ENCODE measurements at places on chromosomes 7 and 10.
A peak's percentile ranks its signal among the peaks of the same experiment; 100 is the strongest.

DNA sequence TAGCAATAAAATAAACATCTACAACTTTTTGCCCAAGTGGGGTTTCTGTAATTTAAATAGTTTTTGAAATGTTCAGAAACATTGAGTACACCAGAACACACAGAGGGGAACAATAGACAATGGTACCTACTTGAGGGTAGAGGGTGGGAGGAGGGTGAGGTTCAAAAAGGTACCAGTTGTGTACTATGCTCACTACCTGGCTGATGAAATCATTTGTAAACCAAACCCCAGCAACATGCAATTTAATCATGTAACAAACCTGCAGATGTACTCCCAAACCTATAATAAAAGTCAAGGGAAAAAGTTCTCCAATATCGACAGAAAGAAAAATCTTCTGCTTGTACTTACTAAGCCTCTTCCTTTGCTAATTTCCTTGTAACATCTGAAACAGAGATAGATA lies 4.2 kb upstream of the TES start:
- DNase-seq: no peak

- DNase-seq: no peak
These were observed 1019.0 kb downstream of the XPNPEP1 start for GRCh38 chr10:108904163-108904838.

DNA sequence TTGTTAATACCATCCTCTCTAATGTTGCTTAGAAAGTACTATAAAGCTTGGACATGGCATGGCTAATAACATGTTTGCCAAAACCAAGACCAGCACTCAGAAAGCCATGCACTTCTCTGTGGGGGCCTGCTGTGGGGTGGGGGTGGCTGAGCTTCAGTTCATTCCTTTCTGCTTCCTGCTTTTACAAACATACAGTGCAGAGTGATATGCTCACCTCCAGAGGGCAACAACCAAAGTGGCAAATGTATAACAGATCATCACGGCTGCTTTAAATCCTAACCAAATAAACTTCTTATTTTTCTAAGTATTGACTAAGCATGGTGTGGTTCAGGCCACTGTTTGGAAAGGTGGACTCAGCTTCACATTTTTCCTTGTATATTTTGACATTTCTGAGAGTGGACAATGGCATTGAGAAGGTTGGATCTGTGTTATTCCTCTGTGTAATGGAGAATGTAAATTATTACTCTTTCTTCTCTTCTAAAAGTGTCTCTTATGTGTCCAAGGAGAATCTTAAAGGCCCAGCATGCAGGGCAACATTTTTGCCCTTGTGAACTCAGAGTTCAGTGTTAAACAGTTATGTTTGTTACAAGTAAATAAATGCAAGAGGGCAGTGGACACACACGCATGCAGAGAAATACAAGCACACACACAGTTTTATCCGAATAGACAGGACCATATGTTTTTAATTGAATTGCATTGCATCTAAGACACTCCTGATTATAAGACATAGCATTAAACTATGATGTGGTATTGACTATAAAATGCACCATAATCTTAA lies 186.1 kb downstream of the HERPUD2 start:
- no peak for DNase-seq

- DNase-seq: peak; percentile 60
These were observed 7.6 kb downstream of the FAM53B start for GRCh38 chr10:124736491-124737136.

GRCh38 chr7:128738570-128739047 lies 550 bp upstream of the CALU start:
- no peak for DNase-seq

DNA sequence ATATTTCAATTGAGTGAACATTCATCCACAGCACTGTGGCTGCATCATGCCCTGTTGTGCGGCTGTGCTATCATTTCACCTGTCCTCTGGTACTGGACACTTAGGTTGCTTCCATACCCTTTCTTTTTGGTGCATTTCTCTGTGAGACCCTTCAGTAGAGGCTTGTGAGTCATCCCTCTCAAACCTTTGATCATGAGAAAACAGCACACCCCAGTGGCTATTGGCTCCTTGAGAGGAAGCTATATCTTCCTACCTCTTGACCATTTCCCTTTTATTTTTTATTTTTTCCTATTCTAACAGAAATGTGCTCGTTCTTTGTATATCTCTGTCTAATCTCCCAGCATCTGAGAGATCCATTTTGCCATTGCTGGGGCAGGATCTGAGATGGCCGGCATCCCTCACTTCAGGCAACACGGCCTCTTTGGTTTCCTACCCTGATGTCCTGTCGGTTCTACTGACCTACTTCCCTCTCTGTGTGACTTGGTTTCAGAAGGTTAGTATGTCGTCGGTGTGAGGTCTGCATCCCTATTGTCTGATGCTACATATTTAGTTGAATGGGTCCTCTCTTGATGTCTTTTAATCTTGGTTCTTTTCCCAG lies 23.8 kb upstream of the PIK3AP1 start:
- no peak for DNase-seq

DNA sequence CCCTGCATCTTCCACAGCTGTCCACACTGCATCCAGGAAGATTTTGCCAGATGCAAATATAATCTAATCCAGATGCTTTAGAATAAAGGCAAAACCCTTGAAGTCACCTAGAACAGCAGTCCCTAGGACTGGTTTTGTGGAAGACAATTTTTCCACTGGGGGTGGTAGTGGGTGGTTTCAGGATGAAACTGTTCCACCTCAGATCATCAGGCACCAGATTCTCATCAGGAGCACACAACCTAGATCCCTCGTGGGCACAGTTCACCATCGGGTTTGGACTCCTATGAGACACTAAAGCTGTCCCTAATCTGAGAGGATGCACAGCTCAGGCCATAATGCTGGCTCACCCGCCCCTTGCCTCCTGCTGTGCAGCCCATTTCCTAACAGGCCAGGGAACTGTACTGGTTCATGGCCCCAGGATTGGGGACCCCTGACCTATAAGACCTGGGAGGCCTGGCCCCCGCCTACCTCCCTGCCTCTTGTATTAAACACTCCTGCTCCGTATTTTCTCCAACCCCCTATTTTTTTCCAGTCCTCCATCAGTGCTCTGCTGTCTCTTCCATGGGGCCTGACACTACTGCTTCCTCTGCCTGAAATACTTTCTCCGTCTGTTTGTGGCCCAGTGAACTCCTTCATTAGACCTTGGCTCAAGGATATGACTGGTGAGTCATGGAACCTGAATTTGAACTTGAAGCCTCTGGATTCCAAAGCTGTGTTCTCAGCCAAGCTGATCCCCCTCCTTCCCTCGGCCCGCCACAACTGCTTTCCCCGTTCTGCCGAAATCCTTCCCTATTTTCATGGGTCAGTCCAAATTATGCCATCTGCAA lies 79.9 kb upstream of the RHEB start:
- no peak for DNase-seq

DNA sequence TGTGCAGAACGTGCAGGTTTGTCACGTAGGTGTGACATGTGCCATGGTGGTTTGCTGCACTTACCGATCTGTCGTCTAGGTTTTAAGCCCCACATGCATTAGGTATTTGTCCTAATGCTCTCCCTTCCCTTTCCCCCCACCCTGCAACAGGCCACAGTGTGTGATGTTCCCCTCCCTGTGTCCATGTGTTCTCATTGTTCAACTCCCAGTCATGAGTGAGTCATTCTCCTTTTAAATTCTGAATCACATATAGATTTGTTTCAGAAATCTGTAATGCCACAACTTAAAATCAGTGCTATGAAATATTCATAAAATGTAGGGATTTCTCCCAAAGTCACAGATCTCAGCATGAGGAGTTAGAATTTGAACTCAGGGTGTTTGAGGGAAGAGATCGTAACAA lies 552.5 kb upstream of the MBL2 start:
- no peak for DNase-seq

DNA sequence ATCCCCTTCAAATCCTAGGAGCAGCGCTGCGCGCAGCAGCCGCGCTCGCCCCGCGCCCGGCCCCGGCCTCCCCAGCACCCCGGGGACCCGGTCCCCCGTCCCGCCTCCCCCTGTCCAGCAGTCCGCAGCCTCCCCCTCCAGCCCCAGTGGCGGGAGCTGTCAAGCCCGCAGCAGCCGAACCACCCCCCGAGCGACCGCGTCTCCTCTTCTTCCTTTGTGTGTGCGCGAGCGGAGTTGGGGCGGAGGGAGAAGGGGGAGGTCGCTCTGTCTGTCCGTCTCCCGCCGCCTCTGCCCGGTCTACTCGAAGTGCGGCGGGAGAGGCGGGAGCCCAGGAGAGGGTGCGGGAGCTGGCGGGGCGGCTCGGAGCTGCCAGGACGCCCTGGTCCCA lies 375 bp upstream of the CHN2 start:
- no peak for DNase-seq

DNA sequence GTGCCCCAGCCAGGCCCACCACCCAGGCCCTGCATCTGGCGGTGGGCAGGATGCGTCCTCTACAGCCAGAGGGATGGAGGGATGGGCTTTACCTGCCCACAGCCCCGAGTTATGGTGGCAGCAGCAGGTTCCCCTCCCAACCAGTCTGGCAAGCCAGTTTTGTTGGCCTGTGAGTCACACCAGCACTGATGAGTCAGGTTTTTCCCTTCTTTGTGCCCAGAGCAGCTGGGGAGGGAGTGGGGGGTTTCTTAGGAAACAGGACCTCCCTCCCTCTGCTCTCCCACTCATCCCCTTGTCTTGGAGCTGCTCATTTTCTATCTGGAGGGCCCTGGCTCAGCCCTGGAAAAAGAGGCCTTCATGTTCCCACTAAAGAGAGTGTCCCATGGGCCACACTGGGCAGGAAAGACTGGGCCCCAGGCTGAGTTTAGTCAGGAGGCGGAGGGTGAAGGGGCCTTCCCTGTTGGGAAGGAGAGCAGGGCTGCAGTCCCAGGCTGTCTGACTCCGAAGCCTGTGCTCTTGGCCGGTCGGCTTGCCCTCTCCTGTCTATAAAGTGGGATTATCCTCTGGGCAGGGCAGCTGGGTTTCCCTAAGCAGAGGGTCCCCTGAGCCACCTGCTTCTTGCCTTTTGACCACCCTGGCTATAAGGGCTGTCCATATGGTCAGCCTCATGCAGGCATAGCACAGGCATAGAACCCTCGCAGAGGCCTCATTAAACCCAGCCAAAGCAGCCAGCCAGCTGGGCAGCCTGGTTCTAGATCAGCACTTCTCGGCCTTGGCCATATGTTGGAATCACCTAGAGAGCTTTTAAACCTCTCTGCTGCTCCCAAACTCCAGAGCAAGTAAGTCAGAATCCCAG lies 30.2 kb upstream of the ANKRD2 start:
- peak; percentile 60 for DNase-seq

DNA sequence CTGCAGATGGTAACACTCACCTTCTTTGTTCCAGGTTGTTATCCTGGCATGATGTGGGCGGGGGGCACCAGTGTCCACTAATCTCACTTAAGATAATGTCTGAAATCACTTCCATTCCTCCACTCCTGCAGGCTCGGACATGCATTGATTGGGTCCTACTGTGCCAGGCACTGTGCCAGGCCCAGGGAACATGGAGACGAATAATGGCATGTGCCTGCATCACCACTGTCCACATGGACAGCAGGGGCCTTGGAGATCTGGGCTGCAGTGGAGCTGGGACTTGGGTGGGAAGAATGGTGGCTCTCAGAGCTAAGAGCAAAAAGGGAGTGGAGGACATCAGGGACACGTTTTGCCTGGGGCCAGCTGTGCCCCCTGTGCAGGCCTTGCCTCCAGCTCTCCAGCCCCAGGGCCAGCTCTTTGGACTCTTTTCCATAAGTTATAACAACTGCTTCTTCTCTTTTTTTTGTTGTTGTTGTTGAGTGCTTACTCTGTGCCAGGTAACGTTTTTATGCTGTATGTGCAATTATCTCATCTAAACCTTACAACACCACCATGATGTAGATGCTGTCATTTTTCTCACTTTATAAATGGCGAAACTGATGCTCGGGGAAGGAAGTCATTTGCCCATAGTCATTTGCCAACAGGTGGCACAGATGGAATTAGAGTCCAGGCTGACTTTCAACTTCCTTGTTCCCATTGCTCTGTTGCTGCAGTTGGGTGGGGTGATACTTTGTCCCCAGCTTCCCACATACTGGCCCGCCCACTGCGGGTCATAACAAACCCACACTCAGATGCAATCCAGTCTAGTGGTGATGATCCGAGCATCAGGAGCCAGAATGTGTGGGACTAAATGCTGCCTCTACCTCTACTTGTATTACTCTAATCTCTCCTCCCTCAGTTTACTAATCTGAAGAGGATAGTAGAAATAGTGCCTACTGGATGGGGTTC lies 19.1 kb downstream of the PLPP4 start:
- no peak for DNase-seq

DNA sequence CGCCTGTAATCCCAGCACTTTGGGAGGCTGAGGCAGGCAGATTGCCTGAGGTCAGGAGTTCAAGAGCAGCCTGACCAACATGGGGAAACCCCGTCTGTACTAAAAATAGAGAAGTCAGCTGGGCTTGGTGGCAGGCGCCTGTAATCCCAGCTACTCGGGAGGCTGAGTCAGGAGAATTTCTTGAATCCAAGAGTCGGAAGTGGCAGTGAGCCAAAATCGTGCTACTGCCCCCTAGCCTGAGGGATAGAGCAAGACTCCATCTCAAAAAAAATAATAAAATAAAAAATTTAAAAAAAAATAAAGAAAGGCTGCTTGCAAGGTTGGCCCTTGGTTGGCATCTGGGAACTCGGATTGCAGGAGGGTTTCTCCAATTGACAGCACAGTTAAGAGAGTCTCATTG lies 221.6 kb downstream of the DGKI start:
- no peak for DNase-seq

DNA sequence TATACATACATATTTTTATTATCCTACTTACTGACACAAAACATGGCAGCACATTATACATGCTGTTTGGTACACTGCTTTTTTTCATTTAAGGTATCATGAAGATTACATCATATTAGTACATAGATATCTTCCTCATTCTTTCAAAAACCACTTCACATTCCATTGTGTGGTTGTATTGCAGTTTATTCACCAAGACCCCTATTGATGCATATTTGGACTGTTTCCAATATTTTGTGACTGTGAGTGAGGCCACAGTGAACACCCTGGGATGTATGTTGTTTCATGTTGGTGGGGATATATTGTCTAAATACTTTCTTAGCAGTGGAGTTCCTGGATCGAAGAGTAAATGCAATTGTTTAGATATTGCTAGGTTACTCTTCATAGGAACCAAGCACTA lies 39.0 kb downstream of the TFAM start:
- DNase-seq: no peak

- DNase-seq: no peak
These were observed 85.1 kb downstream of the MGMT start for GRCh38 chr10:129552119-129552518.

DNA sequence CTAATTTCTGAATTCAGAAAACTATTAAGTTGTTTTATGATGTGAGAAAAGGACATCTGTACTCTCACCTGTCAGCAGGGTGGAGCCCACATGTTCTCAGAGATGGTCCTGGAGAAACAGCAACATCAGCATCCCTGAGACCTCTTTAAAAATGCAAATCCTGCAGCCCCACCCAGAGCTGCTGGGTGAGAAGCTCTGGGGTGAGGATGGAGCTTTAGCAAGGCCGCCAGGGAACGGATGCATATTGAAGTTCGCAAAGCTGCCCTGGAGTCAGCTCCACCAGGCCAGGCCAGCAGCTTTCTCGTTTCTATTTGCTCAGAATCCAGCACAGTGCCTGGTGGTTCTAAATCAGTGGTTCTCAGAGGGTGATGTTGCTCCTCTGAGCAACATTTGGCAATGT lies 49.1 kb downstream of the PRKCQ start:
- DNase-seq: no peak

All from prostate gland (tissue), 2 donors.